Right renal cortex interstitium (tissue), 3 donors: ENCODE measurements at places on chromosomes 7 and 10. TPM values are rescaled to one million over a fixed set of nuclear protein-coding genes. Genes with fewer than 3 reads are reported as not detected.

GRCh38 chr7:128891942-128892269 lies 18.6 kb downstream of the KCP start:
- no peak for DNase-seq

APBB1IP gene
- 1.2 TPM for polyA plus RNA-seq

MMRN2 gene
- 23.4 TPM for polyA plus RNA-seq

MYPN gene
- 0.08 TPM for polyA plus RNA-seq

C10orf105 gene
- 0.06 TPM for polyA plus RNA-seq

DNA sequence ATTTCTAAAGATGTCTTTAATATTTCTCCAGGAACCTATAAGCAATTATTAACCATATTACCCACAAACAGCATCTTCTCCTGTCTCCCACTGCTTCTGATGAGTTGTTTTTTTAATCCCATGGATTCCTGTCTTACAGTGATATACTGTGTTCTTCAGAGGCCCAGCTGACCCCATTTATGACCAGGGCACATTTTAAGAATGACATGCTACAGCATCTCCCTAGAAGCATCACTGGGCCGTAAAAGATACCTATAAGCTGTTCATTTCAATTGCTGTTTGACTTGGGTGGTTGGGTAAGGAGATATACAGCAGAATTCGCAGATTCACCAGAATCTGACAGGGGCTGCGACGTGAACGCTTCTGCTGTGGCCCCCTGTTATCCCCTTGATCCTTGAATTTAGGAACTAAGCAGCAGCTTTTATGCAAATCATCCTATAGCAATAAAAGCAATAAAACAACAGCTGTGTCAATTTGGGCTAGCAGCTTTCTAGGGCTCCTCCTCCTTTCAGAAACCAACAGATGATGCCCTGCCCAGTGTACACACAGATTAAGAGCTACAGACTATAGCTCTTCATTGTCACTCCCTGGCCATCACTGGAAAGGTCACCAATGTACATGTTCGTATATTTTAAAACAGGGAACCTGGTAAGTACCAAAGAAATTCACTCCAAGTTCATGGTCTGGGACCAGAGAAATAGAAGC lies 86.8 kb downstream of the CPEB3 start:
- no peak for DNase-seq

SEMA3D gene
- polyA plus RNA-seq, result 41.6 TPM

INMT gene
- 1.3 TPM for polyA plus RNA-seq

GRCh38 chr10:132399117-132400035 lies 2.4 kb downstream of the PWWP2B start:
- DNase-seq, result no peak

ZNF365 gene
- polyA plus RNA-seq, result 0.53 TPM

- no peak for DNase-seq
Measured at GRCh38 chr10:79349766-79350406, 2.6 kb downstream of the PPIF start.

- no peak for DNase-seq
Measured at GRCh38 chr10:126691456-126691855, 21.0 kb upstream of the C10orf90 start.

IFT22 gene
- polyA plus RNA-seq, result 71.7 TPM
